ENCODE measurements at places on chromosomes 12 and 14. TPM values are rescaled to one million over a fixed set of nuclear protein-coding genes. Genes with fewer than 3 reads are reported as not detected.

- no peak for DNase-seq
These were observed 55.1 kb downstream of the TTC6 start for GRCh38 chr14:37650356-37651037.

DNA sequence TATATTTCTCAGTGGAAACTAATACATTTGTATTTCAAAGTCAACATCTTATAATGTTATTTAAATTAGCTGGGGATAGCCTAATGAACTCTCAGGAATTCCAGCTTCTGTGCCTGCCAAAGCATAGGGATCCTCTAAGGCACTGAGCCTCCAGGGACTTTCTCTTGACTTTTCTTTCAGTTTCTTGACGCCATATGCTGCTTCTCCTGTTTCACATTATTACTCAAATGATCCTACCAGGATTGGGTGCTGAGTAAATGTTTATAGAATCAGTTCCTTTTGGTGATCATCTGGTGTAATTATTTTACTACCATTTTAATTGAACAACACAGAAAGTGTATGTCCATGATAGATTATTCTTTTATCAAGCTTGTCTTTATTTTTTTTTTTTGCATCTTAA is 7.9 kb downstream of the METTL25 start:
- no peak for DNase-seq

DNA sequence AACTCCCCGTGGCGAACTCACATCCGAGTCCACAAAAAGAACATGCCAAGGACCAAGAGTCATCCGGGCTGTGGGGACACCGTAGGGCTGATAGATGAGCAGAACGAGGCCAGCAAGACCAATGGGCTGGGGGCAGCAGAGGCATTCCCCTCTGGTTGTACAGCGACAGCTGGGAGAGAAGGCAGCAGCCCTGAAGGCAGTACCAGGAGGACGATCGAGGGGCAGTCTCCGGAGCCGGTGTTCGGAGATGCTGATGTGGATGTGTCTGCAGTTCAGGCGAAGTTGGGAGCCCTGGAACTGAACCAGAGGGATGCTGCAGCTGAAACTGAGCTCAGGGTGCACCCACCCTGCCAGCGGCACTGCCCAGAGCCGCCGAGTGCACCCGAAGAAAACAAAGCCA is 50.7 kb downstream of the TBC1D30 start:
- no peak for DNase-seq

The CFAP54 gene
- 0.90 TPM for total RNA-seq

DNA sequence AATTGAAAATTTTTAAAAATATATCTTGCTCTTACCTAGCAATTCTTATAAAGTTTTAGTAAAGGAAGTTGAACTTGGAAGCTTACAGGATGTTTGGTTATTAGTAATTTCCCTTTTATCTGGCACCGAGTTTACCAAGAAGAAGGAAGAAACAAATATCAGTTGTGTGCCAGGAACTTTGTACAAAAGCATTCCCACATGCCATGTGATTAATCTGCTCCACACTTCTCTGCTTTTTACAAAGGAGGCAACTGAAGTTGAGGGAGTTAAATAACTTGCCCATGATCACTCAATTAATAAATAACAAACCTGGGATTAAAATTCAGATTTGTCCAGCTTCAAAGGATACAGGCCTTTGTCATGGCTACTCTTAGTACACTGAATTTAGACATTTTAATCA is 122.5 kb upstream of the BCAT1 start:
- DNase-seq = no peak

The HCAR2 gene
- not detected for total RNA-seq

The CCDC198 gene
- not detected for total RNA-seq

GRCh38 chr12:27733052-27733656 is 22.5 kb downstream of the MRPS35 start:
- peak; percentile 19 for DNase-seq

DNA sequence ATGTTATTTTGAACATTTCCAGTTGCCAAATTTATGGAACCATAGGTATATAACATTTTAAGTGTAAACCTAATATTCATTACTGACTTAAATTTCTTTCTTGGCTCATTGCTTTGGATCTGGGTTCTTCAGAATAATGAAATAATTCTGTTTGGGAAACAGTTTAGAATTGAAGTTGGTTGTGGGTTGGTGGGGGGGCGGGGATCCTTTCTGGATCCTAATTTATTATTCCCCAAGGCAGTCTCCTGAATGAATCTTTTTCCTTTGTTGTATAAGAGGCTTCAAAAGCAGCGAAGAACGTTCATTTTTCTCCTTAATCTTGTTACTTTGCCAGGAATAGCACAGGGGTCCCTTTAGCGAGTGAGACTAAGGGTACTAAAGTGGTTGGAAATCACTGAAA is 325.5 kb downstream of the FOXG1 start:
- no peak for DNase-seq

The NTS gene
- not detected for total RNA-seq

The RAD9B gene
- total RNA-seq = 0.59 TPM

The BEGAIN gene
- 1.9 TPM for total RNA-seq

DNA sequence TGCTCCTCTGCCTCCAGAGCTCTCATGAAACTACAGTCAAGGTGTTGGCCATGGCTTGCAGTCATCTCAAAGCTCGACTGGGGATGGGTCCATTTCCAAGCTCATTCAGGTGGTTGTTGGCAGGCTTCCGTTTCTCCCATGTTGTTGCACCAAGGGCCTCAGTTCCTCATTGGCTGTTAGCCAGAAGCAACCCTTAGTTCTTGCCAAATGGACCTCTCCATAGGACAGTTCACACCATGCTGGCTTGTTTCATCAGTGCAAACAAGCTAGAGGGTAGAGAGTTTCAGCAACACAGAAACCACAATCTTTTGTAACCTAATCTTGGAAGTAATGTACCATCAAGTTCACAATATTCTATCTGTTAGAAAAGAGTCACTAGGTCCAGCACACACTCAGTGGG is 22.7 kb upstream of the PPM1A start:
- no peak for DNase-seq

The KRT86 gene
- total RNA-seq = not detected

DNA sequence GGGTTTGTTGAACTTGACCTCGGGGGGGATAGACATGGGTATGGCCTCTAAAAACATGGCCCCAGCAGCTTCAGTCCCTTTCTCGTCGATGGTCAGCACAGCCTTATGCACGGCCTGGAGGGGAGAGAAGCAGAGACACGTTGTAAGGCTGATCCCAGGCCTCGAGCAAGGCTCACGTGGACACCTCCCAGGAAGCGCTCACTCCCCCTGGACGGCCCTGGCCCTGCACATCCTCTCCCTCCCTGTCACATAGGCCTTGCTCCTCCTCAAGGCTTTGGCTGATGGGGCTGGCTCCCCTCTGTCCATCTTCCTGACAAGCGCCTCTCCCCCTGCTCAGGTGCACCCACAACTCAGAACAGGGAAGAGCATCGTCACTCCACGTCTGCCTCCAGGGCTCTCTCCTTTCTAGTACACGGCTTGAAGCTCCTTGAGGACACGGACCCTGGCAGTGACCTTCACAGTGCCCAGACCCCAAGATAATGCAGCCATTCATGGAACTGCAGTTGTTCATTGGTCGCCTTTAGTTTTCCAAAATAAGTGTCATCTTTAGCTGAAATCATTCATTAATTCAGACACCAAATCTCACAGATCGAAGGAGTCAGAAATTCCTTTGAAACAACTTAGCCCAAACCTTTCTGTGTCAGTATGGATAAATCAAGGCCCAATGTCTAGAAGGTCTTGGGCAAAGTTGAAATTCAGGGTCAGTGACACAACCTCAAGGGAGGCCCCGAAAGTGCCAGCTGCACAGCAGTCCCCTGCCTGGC is 9.7 kb downstream of the SERPINA1 start:
- DNase-seq = no peak

GRCh38 chr12:12017135-12017581 is 53.6 kb upstream of the BCL2L14 start:
- no peak for DNase-seq

DNA sequence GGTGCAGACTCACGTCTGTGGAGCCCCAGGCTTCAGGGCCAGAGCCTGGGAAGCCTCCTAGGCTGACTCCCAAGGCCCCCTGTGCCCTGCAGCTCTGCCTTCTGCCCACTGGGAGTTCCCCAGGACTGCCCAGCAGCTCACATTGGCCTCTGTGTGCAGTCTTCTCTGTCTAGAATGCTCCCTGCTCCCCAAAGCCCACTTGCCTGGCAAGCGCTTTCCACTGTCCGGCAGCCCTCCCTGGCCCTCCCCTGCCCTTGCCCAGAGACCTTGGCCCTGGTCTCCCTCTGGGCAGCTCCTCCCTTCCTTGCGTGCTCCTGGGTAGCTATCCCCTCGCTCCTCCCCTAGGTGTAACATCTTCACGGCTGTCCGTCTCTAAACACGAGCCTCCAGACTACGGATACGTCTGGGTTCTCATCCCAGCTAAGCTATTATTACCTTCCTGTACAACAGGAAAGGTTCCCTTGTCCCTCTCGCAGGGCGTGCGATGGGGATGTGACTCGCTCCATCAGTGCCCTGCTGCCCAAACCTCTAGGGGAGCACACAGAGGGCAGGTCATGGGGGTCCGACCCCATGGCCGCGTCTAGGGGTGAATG is 325.5 kb upstream of the RTL1 start:
- no peak for DNase-seq

All from T-cell (primary cell).